ENCODE measurements at places on chromosomes 13 and 19.

DNA sequence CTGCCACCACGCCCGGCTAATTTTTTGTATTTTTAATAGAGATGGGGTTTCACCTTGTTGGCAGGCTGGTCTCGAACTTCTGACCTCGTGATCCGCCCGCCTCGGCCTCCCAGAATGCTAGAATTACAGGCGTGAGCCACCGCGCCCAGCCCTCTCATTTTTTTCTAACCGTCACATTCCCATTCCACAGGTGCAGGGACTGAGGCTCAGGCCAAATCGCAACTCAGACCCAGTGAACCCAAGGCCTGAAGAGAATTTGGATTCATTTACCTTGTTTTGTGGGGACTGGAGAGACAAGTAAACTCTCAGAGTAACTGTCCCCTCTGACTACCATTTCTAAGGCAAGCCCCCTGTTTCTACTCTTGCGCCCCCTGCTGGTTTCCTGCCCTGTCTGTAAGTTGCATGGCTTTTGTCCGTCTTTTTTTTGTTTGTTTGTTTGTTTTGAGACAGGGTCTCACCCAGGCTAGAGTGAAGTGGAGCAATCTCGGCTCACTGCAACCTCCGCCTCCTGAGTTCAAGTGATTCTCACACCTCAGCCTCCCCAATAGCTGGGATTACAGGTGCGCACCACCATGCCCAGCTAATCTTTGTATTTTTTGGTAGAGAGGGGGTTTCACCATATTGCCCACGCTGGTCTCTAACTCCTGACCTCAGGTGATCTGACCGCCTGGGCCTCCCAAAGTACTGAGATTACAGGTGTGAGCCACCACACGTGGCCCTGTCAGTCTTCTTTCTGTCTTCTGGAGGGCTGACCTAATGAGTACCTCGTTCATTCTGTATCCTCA, 2.3 kb upstream of the STRN4 start:
- peak; percentile 71 for DNase-seq

DNA sequence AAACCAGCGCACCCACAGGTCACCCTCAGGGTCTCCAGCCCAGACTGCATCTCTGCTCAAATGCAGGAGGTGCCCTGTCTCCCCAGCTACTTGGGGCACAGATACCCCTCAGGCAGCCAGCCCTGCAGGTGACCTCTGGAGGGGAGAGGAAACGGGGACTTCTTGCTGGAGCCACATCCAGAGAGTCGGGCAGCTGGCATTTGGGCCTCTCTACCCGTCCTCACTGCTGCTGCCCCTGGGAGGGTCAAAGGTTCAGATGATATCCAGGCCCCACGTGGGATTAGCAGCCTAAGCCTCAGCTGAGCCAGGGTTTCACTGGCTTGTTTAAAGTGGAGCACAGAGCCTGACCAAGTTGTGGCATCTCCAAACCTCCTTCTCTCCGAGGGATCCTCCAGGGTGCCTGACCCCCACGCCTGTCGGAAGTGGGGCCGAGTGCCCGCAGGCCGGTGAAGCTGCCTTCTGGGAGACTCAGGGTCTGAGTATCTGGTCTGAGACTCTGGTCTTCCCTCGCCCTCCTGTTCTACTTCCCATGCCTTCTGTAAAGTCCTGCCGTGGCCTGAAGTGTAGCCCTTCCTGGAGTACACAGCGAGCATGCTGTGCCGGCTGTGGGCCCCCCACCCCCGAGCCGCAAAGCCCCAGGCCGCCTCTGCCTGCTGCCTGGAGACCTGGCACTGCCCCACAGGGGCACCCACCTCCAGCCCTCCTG, 2.1 kb downstream of the RASA3 start:
- no peak for DNase-seq

GRCh38 chr13:30900952-30901749, 4.9 kb upstream of the MEDAG start:
- DNase-seq, result no peak

GRCh38 chr19:46995492-46995891, 24.1 kb upstream of the NPAS1 start:
- DNase-seq, result no peak

GRCh38 chr13:105050686-105051085, 1484.8 kb downstream of the EFNB2 start:
- no peak for DNase-seq

GRCh38 chr13:33817513-33817900, 442 bp upstream of the RFC3 start:
- DNase-seq, result peak; percentile 8

GRCh38 chr19:4717191-4717965, 6.3 kb downstream of the DPP9 start:
- DNase-seq, result no peak

GRCh38 chr13:113345486-113345885, 18.4 kb downstream of the GRTP1 start:
- DNase-seq, result no peak

- no peak for DNase-seq
These were observed 2.0 kb upstream of the ZNF784 start for GRCh38 chr19:55626350-55626749.

DNA sequence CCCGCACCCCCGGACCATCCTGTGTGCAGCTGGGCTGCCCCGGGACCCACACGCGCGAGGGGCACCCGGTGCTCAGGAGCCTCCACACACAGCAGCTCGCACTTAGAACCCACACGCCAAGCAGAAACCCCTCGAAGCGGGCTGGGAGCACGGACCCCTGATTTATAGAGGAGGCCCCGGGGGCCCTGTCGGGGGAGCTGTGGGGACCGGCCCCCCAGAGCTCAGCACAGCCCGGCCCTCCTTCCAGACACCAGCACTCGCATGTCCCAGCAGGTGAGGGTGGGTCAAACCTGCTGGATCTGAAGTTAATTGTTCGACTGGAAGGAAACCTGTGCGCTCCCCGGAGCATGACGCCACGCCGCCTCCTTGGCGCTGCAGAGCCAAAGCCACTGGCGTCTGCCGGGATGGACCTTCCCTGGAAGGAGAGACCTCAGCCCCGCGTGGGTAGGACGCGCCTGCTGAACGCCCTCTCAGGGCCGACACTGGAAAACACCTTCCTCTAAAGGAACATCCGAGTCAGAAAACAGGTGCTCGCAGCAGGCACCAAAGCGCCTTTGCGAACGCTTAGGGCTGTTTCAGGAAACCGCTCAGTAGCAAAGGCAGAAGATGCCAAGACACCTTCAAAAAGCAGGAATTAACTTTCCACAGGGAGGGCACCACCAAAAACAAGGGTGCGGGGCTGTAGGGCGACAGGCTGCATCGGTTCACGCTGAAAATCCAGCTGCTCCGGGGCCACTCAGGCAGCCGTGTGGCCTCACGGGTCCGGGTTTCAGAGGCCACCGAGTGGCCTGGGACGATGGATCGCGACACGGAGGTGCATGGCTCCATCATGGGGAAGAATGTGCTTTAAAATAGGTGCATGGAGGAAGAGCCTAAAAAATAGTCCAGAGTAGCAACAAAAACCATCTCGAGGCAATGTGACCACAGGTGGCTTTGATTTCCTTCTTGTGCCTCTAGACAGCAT, 37.8 kb upstream of the GRTP1 start:
- DNase-seq, result no peak

DNA sequence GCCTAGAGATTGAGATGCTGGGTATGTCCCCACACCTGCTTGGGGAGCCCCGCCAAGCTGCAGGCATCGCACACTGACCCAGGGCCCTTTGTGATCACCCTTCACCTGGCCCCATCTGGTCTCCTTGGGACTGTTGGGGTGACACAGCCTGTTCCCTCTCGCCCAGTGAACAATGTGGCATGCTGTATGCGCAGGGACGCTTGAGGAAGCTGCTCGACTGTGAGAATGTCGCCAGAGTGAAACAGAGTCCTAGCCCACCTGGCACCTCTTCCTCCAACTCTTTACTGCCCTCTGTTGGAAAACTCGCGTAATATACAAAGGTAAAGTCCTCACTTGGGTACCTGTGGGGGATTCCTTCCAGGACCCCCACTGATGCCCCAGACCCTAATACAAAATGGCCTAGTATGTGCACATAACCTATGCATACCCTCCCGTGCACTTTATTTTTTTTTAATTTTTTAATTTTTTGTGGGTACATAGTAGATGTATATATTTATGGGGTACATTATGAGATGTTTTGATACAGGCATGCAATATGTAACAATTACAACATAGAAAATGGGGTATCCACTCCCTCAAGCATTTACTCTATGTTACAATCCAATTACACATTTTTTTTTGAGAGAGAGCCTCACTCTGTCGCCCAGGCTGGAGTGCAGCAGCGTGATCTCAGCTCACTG, 9.0 kb downstream of the BLOC1S3 start:
- DNase-seq, result no peak

DNA sequence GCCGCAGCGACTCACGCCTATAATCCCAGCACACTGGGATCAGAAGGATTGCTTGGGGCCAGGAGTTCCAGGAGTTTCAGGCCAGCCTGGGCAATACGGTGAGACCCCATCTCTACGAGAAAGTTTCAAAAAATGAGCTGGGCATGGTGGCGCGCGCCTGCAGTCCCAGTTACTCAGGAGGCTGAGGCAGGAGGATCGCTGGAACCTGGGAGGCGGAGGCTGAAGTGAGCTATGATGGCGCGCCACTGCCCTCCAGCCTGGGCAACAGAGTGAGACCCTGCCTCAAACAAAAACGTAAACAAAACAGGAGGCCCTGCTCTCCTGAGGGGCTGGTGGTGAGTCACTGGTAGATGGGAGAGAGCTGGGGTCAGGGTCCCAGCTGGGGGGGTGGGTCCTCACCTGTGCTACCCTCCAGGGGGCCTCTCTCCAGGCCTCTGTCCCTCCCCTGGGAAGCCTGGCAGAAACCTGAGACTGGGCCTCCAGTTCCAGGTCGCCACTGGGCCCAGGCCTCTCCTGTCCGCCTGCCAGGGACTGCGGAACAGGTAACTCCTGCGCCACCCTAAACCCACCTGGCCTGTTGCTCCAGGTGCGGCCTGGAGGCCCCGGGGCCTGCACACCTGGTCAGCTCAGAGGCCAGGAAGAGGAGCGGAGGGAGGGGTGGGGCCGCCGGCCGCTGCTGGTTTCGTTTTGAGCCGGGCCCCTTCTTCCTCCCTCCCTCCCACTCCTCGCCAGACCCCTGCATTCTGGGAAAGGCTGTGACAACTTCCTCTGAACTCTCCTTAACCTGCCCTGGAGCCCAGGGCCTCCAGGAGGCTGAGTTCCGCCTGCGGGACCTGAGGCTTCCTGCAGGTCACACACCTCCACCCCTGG, 17.2 kb upstream of the ZBTB7A start:
- DNase-seq, result peak; percentile 48

DNA sequence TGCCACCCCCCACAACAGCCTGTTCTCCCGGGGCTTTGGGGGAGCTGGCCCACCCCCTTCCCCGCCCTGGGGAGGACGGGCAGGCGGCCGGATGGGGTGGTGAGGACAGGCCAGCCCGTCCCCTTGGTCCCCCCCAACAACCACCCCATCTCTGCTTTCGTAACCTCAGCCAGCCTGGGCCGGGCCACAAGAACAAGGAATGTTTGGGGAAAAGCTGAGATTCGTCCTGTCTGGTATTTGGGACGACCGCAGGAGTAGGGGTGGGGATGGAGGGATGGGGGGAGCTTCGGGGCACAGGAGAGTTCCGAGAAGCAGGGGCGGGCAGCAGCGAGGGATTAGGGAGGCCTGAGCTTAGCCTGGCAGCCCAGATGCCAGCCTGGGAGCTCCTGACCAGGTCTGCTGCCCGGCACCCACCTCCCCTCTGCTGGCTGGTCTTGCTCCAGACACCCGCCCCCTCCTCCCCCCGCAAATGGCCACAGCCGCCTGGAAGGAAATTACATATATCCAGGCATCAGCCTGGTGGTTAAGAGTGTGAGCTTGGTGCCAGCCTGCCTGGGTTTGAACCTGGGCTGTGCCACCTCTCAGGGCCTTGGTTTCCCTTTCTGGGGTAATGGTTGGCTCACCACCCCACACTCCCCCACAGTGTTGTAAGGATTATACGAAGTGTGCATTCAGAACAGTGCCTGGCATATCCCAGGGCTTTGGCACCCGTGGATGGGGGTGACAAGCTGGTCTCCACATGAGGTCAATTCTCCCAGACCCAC, at the start of gene PODNL1:
TSS of gene PODNL1 (minus strand) at position 117 of the 764 bp plus-strand sequence. CDS start 236 bp downstream, outside the sequence.
- no peak for DNase-seq

DNA sequence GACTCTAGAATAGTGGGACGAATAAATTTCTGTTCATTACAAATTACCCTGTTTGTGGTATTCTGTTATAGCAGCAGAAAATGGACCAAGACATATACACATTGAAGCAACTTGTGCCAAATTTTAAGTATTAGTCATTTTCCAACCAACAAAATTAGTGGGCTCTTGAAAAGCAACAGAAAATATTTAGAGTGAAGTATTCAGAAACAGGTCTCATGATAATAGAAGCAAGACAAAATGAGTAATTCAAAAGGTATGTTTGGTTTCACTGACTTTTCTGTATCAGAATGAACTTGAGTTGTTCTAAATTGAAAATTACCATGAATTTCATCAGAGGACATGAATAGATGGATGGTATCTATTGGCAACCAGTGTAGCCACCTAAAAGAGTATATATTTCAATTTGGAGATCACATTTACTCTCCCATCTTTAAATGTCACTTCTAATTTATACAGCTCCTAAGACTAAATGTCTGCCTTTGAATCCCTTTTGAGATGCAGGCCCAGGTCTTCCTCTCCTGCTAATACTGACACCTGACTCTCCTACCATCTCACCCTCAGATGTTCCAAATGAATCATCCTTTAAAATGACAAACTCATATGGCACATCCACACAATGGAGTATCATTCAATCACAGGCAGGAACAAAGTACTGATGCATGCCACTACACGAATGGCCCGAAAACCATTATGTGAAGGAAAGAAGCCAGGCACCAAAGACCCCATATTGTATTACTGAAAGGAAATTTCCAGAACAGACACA, 40.7 kb upstream of the DOCK9 start:
- no peak for DNase-seq

DNA sequence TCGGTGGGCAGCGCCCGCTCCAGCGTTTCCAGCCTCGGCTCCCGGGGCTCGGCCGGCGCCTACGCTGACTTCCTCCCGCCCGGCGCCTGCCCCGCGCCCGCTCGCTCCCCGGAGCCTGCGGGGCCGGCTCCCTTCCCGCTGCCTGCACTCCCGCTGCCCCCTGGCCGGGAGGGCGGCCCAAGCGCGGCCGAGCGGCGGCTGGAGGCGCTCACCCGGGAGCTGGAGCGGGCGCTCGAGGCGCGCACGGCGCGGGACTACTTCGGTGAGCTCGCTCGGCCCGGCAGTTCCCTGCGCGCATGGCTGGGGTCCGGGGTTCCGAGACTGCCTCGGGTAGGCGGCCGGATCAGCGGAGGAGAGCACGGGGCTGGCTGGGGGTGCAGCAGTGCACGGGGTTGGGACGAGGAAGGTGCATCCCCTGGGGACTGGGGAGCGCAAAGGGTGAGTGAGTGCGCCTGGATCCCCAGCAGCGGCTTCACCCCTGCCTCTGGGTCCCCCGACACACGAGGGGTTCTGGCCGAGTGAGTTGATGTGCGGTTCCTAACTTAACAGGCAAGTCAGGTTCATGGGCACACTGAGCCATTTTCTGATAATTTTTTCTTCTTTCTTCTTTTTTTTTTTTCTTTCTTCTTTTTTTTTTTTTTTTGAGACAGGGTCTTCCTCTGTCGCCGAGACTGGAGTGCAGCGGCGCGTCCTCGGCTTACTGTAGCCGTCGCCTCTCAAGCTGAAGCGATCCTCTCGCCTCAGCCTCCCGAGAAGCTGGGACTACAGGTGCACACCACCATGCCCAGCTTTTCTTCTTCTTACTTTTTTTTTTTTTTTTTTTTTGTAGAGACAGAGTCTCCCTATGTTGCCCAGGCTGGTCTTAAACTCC, 1.1 kb downstream of the WTIP start:
- peak; percentile 9 for DNase-seq

Measured in inflammatory macrophage (primary cell).